ENCODE measurements at places on chromosomes 11 and 22.

DNA sequence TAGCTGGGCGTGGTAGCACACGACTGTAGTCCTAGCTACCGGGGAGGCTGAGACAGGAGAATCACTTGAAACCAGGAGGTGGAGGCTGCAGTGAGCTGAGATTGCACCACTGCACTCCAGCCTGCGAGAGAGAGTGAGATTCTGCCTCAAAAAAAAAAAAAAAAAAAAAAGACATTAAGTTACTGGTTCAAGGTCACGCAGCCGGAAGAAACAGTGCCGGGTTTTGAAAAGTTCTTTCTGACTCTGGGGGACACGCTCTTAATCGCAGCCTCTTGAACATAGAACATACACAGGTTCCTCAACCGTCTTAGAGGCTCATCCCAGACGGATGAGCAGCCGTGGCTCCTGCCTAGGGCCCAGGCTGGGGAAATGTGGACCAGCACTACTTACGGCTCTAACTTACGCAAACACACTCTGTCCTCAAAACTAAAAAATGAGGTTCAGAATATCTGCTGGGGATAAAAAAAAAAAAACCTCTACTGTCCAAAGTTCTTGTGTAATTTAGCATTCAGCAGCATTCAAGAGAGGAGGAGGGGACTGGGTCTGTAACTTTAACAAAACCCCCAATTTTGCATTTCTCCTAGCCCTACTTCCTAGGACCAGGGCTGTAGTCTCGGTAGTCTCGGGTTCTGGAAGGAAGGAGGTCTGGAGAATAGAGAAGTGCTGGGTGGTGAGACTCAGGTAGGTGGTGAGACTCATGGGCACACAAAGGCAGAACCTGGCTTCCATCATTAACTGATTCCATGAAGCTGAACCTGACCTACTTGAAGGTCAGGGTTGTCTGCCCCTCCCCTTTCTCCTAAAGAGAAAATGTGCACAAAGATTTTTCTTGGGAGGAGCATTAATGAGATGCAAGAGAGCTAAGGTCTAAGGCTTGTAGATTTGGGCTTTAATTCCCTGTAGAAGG is 6.0 kb downstream of the SPTBN2 start:
- no peak for DNase-seq

DNA sequence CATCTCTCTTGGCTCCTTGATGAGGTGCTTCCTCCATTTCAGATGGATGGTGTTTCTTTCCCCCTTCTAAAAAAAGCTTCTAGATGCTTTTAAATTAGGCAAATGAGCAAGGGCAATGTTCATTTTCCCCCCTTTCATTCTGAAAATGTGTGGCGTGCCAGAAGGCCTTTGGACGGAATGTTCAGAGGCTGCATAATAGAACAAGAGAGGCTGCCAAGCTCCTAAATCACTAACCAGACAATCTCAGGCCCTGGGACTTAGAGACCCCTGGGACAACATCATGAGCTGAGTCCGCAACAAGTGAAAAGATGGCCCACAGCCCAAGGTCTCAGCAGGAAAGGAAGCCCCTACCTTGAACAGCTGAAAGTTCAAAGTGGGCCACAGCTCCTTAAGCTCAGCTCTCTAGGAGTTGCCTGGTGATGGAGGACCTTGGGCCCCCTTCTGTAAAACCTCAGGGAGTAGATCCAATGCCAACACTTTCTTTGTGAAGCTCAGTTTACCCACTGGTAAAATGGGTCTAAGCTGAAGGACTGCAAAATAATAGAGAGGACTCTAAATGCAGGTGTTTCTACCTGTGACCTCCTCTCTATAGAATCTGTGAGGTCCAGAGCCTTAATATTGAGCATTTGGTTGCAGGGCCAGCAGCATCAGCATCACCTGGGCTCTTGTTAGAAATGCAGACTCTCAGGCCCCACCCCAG is 144.0 kb downstream of the FBXO7 start:
- no peak for DNase-seq

DNA sequence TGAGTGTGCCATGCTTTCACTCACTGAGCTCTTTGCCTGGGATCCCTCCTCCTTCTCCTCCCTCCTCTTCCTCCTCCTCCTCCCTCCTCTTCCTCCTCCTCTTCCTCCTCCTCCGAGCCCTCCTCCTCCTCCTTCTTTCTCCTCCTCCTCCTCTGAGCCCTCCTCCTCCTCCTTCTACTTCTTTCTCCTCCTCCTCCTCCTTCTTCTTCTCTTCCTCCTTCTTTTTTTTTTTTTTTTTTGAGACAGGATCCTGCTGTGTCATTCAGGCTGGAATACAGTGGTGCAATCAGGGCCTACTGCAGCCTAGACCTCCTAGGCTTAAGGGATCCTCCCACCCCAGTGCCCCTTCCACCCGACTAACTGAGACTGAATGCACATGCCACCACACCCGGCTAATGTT is 62.3 kb downstream of the DEUP1 start:
- DNase-seq = no peak

- no peak for DNase-seq
Observed at GRCh38 chr11:37264060-37264459, 666.0 kb upstream of the RAG2 start.
